ENCODE measurements at places on chromosomes 5 and 9. TPM values are rescaled to one million over a fixed set of nuclear protein-coding genes. Genes with fewer than 3 reads are reported as not detected.

The AMBP gene
- 2.4 TPM for polyA plus RNA-seq

GRCh38 chr5:170651604-170652277, 131.8 kb upstream of the GABRP start:
- no peak for DNase-seq

GRCh38 chr9:109383356-109383755, 62.5 kb upstream of the EPB41L4B start:
- no peak for DNase-seq

DNA sequence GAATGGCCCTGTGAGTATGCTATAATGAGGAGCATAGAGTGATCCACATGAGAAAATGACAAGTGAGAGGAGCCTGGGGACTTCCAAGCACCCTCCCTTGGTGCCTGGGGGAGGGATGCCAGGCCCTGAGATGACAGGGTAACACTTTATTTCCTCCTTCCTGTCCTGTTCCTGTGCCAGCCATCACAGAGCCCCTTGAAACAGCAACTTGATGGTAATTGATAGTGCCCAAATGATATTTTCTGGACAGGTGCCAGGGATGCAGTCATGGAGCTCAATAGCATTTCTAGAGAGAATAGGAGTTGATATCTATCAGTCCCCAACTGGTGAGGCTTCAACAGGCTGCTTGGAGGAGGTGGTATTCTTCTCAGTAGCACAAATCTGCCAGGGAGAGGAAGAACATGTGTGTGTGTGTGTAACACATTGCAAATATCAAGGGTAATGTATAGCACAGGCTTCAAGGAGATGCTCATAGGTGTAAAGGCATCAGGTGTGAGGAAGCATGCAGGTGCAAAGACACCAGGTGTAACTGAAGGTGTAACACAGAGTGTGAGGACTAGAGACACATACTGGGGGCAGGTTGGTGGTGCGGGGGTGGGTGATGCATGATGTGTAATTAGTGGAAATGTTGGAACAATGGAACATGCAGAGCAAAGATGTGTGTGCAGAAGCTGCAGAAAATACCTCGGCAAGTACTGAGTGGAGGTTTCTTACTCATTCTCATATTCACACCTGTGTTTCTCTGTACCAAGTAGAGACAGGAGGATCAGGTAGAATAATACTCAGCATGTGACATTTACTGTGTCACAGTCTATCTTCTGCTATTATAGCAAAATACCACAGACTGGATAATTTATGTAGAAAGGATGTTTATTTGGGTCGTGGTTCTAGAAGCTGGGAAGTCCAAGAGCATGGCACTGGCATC, 18.1 kb upstream of the WWC1 start:
- no peak for DNase-seq

DNA sequence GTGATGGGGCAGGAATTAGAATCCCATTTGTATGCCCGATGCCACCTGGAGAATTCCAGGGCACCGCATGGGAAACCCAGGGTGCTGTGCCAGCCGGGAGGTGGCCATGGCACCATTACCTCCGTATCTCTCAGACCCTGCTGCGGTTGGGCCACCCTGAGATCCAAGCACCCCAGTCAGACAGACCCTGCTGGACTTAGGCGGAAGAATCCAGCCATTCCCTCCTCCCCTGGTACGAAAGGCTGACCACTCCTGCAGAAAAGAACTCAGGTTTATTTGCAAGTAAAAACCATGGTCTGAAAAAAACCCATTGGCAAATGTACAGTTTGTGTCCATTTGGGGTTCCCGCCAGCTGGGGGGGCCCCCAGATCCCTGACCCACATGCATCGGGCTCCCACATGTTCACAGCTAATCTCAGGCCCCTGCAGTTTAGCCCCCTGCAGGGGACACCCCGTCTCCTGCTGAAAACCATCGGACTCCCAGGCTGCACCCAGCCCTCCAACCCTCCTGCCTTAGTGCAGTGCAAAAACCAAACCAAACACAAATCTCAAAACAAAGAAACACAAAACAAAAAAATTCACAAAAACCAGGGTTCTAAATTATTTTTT, 23.6 kb upstream of the SARDH start:
- DNase-seq, result no peak

DNA sequence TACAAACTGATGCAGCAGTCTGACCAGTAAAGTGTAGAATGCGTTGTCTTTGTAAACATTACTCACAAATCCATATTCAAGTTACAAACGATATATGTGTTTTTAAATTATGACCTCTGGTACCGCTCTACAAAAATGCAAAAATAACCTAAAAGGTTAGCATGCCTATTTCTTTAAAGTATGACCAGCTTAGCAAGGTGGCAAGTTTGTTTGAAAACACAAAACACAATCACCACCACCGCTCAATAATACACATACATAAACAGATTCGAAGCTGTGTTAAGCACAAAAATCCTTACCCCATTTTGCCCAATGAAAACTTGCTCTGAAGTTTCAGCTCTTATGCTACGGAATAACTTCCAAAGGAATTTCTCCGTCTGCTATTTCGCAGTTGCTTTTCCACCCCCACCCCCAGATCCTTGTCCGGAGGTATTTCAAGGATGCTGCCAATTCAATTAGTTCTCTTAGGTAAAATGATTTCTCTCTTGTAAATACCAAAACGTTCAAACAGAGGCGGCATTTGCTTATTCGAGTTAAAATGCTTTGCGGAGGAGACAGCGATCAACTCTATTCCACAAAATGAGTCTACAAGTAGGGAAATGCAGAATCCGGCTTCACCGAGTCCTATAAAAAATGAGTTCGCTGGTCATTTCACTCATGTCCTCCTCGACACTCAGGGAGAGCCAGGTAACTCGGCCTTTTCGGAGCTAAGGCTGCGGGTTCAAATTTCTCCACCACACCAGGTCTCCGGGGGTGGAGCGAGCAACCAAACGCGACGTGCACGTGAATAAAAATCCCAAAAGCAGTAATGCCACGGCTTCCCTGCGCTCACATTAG, 1.2 kb downstream of the HOMER1 start:
- DNase-seq, result peak; percentile 21

The SV2C gene
- polyA plus RNA-seq, result 0.22 TPM

DNA sequence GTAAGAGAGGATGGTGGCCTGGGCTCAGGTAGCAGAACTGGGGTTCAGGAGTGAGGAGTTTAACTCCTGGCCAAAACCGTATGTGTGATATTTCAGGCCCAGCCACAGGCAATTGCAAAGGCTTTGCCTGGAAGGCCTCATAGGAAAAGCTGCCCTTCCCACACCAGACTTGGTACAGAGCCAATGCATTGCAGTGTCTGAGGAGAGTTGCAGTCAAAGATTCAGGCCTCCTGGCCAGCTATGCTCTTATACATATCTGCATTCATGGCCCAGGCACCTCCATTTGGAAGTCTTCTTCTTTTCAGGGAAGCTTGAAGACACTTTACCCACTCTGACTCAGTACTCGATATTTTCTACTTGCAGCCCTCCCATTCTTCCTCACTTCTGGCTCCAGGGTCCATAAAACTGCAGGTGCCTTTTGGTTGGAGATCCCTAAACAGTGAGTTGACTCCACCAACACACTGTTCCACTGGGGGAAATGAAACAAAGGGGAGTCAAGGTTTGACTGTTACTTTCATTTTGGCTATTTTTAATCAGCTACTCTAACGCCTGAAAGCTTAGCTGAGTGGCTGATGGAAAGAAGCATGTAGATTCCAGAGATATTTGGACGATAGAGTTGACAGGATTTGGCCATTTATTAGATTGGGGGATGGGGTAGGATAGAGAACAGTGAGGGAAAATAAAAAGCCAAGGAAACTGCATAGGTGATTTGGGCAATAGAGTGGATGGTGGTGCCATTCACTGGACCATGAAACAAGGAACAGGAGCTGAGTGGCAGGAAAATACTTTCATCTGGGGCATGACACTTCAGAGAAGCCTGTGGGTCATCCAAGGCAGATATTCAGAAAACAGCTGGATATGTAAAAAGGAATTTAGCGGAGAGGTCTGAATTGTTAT, 30.6 kb upstream of the IL33 start:
- no peak for DNase-seq

DNA sequence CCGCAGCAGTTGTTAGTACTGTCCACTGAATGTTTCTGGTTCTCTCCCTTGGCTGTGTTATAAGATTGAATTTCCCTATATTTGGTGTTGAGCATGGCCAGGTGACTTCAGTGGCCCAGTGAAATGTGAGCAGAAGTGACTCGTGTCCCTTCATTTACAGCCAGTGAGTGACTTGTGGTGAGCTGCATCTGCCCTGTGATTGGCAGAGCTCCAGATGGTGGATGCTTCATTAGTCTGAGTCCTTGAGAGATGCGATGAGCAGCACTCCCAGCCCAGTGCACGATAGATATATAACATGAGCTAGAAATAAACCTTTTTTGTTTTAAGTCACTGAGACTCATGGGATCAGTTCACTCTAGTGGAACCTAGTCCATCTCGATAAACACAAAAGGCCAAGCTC, 19.3 kb downstream of the PCSK5 start:
- DNase-seq, result no peak

The SOHLH1 gene
- polyA plus RNA-seq, result not detected

- DNase-seq, result peak; percentile 78
Measured at GRCh38 chr9:130172161-130172857, at the start of gene NCS1. Gene NCS1 (plus strand): TSS chr9:130172404. CDS start chr9:130172664, 260 bp downstream.

DNA sequence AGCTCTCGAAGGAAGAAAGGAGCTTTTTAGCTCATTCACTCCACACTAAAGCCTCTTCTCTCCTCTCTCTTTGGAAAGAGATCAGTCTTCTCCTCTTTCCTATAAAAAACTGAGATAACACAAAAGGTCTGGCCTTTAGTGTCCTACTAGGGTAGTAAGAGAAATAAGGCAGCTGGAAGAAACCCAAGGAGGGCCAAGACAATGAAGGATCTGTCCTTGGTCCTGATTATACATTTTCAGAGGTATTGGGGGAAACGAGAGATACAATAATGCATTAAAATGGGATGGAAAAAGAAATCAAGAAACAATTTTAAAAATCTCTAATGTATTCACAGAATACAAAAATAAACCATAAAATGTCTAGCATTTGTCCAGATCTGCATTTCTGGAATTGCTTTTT, 184.0 kb downstream of the SLF1 start:
- DNase-seq, result no peak

DNA sequence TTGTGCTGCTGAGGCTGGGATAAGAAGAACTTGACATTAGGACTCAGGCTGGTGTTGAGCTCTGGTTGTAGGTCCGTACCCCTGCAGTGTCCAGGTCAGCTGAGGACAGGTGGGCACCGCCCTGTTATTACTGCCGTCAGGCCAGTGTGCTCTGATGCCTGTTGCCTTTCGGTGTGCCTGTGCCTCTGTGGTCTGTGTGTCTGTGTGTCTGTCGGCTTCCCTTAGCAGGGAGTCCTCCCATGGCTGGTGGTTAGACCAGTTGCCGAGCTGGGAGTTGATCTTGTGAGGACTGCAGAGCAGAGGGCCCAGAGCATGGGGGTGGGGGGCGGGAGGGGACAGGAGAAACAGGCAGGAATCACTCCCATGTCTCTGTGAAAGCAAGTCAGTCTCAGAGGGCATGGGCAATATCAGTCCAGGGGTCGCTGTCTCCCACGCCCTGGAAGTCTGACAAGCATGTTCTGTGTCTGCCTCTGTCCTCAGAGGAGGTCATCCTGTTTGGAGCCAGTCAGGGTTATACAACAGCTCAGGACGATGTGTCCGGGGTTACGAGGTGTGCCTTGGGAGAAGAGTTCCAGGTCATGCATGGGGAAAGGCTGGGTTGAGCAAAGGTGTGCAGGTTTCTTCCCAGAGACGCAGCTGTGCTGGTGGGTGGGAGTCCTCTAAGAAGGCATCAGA, 67.3 kb upstream of the GARNL3 start:
- no peak for DNase-seq

- no peak for DNase-seq
Measured at GRCh38 chr5:178318893-178319292, 86.3 kb upstream of the PHYKPL start.

GRCh38 chr5:3269395-3270169, 326.1 kb upstream of the IRX1 start:
- no peak for DNase-seq

GRCh38 chr5:65926893-65927292, 518 bp downstream of the ERBIN start:
- peak; percentile 29 for DNase-seq

DNA sequence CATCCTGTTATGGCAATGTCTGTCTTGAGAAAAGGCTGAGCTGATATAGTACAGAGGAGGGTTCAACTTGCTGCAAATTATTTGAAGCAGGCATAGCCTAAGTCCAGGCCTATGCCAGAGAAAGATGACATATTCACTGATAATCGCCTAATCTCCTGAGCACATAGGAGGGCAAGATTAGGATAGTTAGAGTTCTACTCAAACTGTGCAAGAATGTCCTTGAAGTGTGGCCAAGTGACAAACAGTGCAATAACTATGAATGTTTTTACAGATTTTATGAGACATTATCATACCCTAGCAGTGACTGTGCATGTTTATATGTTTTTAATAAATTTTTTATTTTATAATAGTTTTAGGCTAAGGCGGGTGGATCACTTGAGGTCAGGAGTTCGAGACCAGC, 96.2 kb downstream of the TSSK1B start:
- no peak for DNase-seq

- no peak for DNase-seq
Measured at GRCh38 chr5:17282283-17283120, 65.1 kb downstream of the BASP1 start.

The STKLD1 gene
- 2.6 TPM for polyA plus RNA-seq

The MRPL36 gene
- 27.5 TPM for polyA plus RNA-seq

GRCh38 chr9:80144406-80144805, 572.6 kb downstream of the TLE4 start:
- no peak for DNase-seq

DNA sequence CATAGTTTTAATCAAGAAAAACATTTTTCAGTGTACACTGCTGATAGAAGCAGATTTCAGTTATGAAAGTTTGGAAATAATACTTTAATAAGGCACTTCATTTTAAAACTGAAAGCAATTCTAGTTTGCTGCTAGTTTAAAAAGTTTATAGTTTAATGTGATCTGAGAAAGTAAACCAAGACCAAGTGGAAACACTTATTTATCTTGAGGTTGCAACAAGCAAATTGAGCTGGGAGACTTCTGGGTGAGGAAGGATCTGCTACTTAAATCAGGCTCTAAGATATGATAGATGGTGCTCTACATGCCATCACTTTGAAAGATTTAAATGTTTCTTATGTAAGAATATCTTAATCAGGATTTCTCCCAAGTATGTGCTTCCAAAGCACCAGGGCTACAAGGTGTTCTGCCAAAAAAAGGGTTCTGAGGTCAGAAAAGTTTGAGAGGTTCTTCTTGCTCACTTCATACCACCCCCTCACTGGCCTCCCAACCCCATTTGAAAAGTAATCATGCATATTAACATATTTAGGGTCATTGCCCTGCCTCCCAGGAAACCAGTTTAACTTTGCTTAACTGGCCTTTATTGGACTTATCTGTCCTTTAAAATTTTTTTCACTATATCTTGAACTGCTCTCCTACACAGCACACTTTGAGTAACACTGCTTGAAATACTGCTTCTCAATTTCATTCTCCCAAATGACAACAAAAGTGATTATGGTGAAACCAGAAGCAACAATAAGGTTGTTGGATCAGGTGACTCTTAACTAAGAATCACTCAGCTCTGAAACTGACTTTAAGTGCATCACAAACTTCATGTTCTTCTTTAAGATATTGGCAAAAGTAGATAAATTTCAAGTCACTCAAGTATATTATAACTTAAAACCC, 15.5 kb downstream of the SLC44A1 start:
- DNase-seq, result no peak

GRCh38 chr9:16312962-16313546, 557.4 kb downstream of the BNC2 start:
- DNase-seq, result no peak
